ENCODE measurements at places on chromosomes 7 and 10. TPM values are rescaled to one million over a fixed set of nuclear protein-coding genes. Genes with fewer than 3 reads are reported as not detected.

The TRPV6 gene
- total RNA-seq, result not detected

The SRRT gene
- total RNA-seq, result 31.2 TPM

The NPC1L1 gene
- total RNA-seq, result not detected

The SHH gene
- total RNA-seq, result not detected

The ZNF37A gene
- total RNA-seq, result 19.4 TPM

The MXI1 gene
- total RNA-seq, result 39.5 TPM

The FANK1 gene
- total RNA-seq, result 8.5 TPM

DNA sequence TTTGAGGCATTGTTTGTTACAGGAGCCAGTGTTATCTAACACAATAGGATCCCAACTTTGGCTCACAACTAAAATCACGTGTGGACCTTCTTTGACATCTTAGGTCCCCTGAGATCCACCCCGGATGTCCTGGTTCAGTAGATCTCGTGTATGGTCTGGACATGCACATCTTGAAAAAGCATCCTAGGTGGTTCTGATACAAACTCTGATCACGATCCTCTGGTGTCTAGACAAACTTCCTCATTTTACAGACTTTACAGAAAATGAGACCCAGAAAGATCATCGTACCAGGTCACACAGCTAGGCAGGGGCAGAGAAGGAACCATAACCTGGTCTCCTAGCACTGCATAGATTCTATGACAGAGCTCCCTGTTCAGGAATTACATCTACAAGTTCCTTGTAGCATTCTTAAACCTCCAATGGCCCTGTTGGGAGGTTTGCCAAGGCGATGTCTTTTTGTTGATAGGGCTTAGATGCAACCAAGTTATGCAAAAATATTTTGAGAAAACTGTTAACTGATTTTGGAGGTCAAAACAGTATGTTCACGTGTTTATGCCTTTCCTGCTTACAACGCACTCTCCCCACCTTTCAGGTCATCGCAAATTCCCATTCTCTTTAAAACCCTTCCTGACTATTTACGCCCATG lies 30.8 kb upstream of the CHST15 start:
- DNase-seq, result peak; percentile 71

DNA sequence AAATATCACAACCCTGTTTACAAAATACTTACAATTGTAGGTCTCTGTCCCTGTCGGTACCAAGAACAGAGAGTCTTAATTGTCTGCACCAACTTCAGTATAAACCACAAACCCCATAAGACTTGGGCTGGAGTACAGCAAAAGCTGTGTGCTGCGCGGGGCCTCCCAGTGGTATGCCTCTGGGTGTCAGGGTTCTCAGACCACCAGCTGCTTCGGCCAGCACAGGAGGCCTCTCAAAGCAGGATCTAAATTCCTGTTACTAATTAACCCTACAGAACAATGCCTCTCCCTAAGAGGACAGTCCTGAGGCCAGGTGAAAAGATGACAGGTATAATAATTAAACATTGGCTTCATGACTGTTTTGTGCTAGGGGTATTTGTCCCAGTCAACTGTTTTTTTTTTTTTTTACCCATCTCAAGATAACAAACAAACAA lies 957 bp upstream of the SVIL start:
- DNase-seq, result no peak

GRCh38 chr7:5451391-5451790 lies 27.8 kb upstream of the TNRC18 start:
- no peak for DNase-seq

DNA sequence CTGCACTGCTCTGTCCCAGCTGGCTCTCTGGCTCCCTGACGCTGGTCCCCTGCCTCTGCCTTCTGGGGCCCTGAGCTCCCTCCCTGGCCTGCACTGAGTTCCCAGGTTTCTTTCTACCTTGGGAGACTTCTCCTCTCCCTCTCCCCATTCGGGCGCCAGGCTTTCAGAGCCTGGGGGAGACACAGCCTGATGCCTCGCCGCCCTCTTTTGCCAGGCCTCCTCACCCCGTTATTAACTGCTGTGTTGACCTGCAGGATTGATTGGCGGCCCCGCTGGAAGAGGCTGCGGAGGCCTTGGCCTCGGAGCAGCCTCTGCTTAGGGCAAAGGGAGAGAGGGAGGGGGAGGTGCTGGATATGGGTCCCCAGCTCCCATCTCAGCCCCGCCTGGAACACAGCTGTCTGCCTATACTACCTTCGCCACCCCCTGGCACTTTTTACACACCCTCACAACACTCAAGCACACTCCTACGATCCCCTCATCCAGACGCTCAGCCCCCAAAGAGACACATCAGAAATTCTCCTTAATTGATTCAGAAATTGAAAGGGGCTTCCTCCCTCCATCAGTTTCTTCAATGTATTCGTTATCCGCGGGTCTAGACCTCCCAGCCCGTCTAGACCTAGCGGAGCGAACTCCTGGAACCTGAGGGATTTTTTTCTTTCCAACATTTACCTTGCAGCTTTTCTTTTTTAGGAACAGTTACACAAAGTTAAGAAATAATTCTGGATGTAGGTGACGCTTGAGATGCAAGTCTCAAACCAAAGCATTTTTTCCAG lies 7.1 kb upstream of the PAX2 start:
- DNase-seq, result peak; percentile 76

DNA sequence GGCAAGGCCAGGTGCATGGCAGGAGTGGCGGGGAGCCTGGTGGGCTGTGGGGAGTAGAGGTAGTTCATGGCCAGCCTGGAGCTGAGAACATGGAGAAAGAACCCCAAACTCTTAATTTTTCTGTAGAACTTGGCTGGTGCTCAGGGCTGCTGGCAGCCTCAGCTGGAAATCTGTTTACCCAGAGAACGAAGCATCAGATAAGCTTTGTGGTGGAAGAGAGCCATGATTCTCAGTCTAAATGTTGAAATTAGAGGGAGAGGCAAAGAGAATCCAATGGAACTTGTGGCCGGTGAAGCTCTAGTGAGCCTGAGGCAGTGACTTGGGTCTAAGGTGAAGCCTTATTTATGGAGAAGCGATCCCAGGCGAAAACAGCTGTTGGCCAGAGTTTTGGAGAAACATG lies 126.4 kb downstream of the CCDC3 start:
- no peak for DNase-seq

DNA sequence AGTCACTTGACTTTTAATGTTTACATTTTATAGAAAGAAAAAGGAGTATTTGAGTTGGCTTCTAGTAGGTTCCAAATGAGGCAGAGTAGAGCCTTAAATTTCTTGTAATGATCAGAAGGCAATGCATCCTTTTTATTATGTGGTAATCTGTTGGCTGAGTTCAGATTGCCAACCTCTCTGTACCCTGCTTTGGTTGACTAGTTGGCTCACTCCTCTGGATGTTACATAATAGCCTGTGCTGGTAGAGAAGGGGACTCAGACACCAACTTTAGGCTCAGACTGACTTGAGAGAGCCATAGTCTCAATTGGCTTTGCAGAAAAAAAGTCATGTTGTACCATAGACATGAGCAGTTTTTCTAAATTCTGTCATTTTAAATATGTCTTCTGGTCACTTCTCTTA lies 46.8 kb upstream of the GLCCI1 start:
- no peak for DNase-seq

GRCh38 chr10:44935966-44936295 lies 23.7 kb upstream of the RASSF4 start:
- no peak for DNase-seq

GRCh38 chr10:99395750-99396445 lies 34.5 kb downstream of the GOT1 start:
- DNase-seq, result peak; percentile 87

- peak; percentile 66 for DNase-seq
Observed at GRCh38 chr7:44128721-44129582, 5.6 kb upstream of the POLD2 start.

GRCh38 chr10:116545122-116545521 lies 609 bp upstream of the PNLIP start:
- peak; percentile 19 for DNase-seq

GRCh38 chr7:25238066-25238725 lies 9.9 kb upstream of the NPVF start:
- no peak for DNase-seq

- no peak for DNase-seq
Observed at GRCh38 chr10:102109166-102110116, 10.7 kb downstream of the LDB1 start.

DNA sequence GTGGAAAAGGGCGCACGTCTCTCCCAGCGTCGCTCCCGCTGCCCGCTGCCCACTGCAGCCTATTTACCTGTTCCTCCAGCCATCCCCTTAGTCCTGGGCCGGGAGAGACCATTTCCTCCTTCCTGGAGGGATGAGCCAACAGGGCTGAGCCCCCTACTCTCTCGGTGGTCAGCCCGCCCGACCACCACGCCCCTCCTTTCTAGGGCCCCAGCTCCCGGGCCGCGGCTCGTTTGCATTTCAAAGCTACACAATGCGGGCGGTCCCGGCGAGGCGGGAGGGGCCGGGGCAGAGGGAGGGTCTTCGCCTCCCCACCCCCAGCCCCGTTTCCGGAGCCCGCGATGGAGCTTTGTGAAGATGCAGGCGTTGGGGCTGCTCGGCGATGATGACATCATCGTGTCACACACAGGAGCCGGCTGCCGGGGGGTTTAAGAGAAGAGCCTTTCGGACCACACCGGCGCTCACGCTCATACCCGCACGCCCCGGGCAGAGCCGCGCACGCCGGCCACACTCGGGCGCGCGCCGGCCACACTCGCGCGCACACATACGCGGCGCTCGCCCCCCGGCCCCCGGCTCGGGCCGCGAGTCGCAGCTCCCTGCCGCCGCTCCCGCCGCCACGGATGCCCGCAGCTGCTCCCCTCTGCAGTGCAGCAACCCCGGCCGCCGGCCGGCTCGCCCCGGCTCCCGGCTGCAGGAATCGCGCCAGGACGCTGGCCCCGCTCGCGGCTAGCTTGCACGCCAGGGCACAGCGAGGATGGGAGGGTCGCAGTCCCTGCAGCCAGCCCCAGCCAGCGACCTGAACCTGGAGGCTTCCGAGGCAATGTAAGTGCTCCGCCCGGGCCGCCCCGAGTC lies 107.7 kb upstream of the BTBD16 start:
- peak; percentile 89 for DNase-seq

- DNase-seq, result peak; percentile 57
Observed at GRCh38 chr10:59093461-59093860, 83.0 kb upstream of the PHYHIPL start.

- no peak for DNase-seq
Observed at GRCh38 chr10:35821339-35821911, 179.3 kb upstream of the FZD8 start.
